ENCODE measurements at places on chromosomes 13 and 19.
A peak's percentile ranks its signal among the peaks of the same experiment; 100 is the strongest.

- no peak for DNase-seq
Observed at GRCh38 chr13:62038214-62038613, 622.6 kb upstream of the PCDH20 start.

GRCh38 chr13:106491928-106492587 is 43.4 kb downstream of the EFNB2 start:
- DNase-seq: no peak

GRCh38 chr13:39712626-39713025 is 57.2 kb downstream of the COG6 start:
- no peak for DNase-seq

DNA sequence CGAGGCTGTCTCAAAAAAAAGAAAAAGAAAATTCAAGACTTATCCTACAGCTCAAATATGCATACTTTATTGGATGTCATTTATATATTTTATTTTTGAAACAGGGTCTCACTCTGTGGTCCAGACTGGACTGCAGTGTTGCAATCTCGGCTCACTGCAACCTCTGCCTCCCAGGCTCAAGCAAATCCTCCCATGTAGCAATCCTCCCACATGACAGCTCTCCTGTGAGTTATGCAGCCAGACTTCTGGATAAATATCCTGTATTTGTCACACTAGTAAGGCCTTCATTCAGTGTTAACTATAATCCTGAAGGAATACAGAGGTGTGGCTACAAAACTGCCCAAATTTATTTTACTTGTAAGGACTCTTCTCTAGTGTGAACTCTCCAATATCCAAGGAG is 7.2 kb downstream of the ZNF552 start:
- no peak for DNase-seq

DNA sequence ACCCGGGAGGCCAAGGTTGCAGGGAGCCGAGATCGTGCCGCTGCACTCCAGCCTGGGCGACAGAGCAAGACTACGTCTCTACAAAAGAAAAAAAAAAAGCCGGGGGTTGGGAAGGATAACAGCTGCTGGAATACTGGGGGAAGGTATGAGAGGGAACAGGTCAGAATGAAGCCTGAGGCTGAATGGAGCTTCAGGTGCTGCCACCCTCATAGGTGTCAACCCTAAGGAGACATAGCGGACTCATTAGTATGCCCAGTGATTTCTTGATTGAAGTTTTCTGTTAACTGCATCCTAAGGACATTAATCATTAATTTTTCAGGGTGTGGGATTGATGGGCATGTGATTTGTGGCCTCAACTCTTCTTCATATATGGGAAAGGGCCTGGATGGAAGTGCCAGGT is 6.0 kb downstream of the SMARCA4 start:
- no peak for DNase-seq

GRCh38 chr13:51844862-51845573 is at the start of gene TMEM272:
Gene TMEM272 (minus strand): TSS chr13:51845177. CDS start chr13:51838530, 6,647 bp downstream.
- DNase-seq: peak; percentile 13

- DNase-seq: no peak
Observed at GRCh38 chr19:31351056-31351854, 2.0 kb upstream of the TSHZ3 start.

DNA sequence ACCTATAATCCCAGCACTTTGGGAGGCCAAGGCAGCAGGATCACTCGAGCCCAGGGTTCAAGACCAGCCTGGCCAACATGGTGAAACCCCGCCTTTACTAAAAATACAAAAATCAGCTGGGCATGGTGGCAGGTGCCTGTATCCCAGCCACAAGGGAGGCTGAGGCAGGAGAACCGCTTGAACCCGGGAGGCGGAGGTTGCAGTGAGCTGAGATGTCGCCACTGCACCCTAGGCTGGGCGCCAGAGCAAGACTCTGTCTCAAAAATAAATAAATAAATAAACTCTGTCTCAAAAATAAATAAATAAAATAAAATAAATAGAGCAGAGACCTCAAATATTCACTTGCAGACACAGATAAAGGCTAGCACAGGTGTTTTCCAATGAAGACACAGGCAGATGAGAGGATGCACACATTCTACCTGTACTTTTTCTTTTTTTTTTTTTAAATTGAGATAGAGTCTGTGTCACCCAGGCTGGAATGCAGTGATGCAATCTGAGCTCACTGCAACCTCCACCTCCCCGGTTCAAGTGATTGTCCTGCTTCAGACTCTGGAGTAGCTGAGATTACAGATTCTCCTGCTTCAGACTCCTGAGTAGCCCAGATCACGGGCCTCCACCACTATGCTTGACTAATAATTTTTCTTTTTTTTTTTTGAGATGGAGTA is 2.7 kb upstream of the RPS16 start:
- DNase-seq: no peak

GRCh38 chr13:40895227-40896184 is 106.1 kb downstream of the SLC25A15 start:
- no peak for DNase-seq

GRCh38 chr13:29566206-29566605 is 29.3 kb downstream of the SLC7A1 start:
- DNase-seq: no peak

- DNase-seq: no peak
Observed at GRCh38 chr13:103004661-103005345, 61.4 kb downstream of the SLC10A2 start.

DNA sequence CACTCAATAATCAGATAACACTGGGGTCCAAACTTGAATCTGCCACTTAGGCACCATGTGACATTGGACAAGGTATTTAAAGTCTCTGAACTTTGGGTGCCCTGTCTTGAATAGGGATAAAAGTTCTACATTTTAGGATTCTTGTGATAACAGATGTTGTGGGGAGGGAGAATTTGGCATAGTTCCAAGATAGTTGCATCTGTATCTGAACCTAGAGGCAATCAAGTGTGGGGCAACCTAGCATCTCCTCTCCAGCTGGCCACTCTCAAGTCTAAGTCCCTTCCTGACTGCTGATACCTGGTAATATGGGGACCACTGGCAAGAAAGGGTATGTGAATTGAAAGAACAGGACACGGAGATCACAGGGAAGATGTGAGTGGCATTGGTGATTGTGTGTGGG is 256.1 kb downstream of the FOXO1 start:
- no peak for DNase-seq

DNA sequence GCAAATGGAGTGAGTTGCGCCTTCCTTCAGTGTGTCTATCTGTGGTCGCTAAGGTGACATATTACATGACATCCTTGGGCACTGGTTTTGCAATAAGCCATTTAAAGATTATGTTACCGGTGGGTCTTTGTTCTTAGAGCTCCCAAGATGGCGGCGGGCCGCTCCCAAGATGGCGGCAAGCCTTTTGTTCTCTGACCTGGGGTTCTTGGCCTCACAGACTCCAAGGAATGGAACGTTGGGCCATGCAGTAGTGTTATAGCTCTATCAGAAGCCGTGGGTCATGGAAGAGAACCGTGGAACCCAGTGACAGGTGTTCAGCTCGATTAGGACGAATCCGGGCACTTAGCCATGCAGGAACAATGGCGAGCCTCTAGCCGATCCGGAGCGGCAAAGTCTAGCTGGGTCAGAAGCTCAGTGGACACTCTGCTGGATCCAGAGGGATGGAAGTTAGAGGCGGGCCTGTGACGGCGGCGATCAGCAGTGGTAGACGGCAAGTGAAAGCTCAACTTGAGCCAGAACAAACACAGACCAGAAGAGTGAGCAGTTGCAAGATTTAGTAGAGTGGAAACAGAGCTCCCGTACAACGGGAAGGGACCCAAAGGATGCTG is 188.6 kb downstream of the TEX29 start:
- no peak for DNase-seq

DNA sequence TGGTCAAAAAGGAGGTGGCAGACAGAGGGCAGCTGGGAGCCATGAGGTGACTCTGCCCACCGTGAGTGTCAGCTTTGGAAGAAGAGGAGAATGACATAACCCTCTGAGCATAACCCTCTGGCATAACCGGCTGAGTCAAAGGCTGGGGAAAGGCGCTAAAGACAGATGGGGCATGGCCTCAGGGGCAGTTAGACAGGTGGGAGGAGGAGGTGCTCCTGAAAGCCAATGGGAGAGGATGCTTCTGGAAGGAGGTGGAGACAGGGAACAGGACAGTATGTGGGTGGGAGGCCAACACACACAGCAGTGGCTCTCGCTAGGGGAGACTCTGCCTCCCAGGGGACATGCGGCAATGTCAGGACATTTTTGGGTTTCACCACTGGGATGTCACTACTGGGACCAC is 17.1 kb downstream of the ELAVL1 start:
- DNase-seq: no peak

- DNase-seq: no peak
Observed at GRCh38 chr13:31920727-31921100, 110.9 kb upstream of the FRY start.

DNA sequence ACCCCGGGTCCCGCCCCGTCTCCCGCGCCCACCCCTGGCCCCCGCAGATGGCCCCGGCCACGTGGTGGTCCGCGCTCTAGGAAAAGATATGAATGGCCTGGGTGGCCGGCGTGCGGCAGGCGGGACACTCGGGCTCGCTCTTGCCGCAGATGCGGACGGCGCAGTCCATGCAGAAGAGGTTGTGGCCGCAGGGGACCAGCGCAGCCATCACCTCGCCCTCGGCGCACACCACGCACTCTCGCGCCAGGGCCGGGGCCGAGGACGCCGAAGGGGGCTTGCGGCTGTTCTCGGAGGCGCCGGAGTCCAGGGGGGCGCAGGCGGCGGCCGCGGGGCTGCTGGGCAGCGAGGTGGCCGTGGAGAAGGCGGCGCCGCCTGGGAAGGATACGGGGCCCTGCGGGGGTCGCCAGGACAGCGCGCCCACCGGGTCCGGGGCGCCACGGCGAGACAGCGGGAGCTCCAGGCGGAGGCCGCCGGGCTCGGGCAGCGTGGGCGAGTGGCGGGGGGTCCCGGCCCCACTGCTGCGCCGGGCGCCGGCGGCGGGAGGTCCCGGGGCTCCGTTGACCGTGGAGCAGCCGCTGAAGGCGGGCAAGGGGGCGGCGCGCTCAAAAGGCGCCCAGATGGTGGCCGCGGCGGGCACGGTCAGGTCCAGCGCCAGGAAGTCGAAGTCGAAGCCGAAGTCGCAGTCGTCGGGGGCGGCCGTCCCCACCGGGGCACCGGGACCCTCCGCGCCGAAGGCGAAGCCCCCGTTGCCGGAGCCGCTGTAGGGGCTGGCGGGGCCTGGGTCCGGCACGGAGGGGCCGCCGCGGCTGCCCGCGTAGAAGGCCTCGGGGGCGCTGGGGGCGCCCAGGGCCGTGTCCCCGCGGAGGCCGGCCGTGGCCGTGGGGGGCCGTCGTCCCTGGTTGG is 12.4 kb downstream of the MEX3D start:
- DNase-seq: no peak

DNA sequence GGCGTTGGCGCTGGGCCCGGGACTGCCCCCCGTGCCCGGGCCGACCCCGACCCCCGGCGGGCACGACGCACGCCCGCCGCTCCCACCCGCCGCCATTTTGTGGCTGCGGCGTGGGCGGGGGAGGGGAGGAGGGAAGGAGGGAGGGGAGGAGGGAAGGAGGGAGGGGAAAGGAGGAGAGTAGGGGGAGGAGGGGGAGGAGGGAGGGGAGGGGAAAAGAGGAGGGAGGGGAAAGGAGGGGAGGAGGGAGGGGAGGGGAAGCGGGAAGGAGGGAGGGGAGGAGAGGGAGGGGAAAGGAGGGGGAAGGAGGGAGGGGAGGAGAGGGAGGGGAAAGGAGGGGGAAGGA is at the start of gene BTBD2:
Gene BTBD2, minus strand, starts transcription at position 107 of the 343 bp plus-strand sequence. Its CDS starts 11 bp downstream, at position 96.
- no peak for DNase-seq

DNA sequence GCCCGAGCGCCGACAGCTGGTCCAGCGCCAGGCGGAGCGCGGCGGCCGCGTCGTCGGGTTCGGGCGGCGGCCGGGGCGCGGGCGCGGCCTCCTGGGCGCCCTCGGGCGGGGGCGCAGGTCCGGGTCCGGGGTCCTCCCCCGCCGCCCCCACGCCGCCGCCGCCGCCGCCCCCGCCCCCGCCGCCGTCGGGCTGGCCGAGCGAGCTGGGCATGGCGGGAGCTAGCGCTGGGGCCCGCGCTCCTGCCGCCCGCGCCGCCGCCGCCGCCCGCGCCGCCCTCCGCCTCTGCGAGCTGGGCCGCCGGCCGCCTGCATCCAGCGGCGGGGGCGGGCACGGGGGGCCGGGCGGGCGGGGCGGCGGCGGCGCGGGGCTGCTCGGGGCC is 287 bp downstream of the MEX3D start:
- DNase-seq: no peak

DNA sequence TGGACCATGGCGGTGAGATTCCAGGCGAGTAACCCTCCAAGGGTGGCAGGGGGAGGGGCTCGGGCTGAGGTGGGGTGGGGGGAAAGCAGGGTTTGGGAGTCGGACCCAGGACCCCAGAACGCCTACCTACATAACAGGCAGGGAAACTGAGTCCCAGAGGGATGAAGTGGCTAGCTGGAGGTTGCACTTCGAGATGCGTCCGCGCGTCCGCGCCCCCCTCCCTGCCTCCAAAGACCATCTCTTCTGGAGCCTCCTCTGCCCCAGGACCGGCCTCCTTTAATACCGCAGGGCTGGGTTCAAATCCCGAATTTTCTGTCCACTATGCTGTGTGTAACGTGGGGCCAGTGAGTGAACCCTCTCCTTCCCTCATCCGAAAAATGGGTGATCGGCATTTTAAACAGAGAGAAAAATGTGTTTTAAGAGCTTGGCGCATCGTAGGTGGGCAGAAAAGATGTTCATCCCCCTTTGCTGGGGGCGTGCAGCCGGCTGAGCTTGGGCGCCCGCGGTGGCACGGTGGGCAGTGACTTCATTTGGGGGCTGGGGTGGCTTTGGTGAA is 13.8 kb downstream of the TJP3 start:
- no peak for DNase-seq

GRCh38 chr19:21314676-21315075 is 14.5 kb downstream of the ZNF708 start:
- no peak for DNase-seq

GRCh38 chr13:40105231-40105630 is 449.8 kb downstream of the COG6 start:
- DNase-seq: no peak

DNA sequence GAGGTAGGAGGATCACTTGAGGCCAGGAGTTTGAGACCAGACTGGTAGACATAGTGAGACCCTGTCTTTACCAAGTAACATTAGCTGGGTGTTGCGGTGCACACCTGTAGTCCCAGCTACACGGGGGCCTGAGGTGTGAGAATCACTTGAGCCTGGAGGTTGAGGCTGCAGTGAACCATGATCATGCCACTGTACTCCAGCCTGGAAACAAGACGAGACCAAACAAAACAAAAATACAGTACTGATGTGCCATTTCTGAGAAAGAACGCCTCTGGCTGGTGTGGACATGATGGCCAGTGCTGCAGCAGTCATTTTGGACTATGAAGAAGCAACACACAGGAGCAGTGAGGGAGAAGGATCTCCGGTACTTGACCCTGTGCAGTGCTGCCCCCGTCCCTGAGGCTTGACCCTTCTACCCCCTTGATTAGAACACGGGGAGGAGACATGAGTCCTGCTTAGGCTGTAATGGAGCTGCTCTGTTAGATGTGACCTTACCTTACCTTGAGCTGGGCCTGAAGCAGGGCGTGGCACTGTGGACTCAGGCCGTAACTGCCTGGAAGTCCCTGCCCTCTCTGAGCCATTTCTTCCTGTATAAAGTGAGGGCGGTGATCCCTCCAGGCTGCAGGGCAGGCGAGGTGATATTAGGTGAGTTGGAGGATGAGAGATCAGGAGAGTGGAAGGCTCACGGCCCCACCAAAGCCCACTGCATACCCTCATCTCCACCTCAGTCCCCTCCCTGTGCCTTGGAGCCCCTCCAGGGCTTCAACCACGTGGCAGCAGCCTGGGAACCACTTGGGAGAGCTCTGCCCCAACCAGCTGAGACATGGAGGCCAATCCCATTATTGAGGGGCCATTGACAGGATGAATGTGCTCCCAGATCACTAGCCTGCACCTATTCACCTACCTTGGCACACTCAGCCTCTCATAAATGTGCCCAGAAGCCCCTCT is 5.9 kb downstream of the RPL18A start:
- no peak for DNase-seq

- no peak for DNase-seq
Observed at GRCh38 chr19:38640368-38640767, 7.1 kb upstream of the ACTN4 start.

All from stimulated activated CD8-positive, alpha-beta memory T cell treated with anti-CD3 and anti-CD28 coated beads, Interleukin-4, amount 100 ng/mL, for 1 hour (primary cell).